Stimulated activated CD4-positive, alpha-beta T cell treated with anti-CD3 and anti-CD28 coated beads, Interleukin-1b, Interleukin-23, amount 100 ng/mL, for 1 hour (primary cell): ENCODE measurements at places on chromosomes 11 and 22.

DNA sequence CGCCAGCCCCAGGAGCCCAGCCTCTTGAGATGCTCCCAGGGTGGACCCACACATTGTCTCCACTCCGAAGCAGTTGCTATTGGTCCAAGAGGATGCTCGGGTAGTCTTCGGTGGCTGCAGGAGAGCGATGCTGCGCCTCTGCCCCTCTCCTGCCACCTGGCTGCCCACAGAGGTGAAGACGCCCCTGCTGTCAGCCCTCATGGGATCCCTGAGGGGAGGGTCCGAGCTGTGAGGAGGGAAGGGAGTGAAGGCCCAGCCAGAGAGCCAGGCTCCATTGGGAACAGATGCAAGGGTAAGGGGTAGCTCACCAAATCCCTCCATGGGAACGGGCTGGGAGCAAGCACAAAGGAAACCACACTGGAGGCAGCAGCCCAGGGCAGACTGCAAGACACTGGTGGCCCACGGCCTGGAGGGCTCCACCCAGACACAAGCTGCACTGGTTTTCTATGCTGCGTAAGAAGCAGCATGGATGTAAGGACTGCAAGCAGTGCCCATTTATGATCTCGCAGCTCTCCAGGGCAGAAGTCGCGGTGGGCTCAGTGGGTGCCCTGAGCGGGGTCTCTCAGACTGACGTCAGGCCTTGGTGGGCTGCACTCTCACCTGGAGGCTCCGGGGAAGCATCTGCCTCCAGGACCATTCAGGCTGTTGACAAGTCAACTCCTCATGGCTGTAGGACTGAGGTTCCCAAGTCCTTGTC, 15.7 kb downstream of the TSPAN32 start:
- no peak for DNase-seq

- no peak for DNase-seq
Observed at GRCh38 chr22:35904336-35904692, 124.3 kb downstream of the RBFOX2 start.

DNA sequence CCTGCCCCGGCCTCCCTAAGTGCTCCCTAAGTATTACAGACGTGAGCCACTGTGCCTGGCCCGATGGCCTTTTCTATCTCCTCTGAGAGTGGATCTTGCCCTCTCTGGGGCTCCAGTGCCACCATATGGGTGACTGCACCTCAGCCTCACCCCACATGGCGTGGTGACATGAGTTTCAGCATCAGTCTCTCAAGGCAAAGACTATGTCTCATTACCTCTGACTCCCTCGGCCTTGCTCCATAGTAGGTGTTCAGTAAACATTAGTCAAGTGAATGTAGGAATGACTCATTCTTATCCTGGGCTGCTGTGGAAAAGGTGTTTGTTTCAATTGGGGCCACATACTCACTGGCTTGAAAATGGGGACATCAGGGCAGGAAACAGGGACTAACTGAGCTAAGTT, 168.8 kb downstream of the GRIK4 start:
- DNase-seq: no peak

DNA sequence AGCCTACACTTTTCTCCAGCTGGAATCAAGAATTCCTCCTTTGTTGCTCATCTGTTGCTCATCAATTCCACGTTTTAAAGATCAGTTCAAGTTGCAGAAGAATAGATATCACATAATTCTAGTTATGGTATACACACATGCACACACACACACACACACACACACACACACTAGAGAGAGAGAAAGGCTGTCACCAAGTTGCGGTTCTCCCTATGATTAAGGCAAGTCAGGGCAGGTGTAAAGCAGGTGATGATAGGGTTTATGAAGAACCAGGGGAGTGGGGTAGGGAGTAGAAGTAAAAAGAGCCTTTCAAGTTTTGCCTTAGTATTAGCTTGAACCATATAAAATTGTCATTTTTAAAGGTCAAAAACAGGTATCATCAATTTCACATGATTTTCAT, 31.7 kb upstream of the TMPRSS4 start:
- no peak for DNase-seq

- DNase-seq: no peak
Observed at GRCh38 chr11:70491696-70492472, 93.6 kb downstream of the CTTN start.

GRCh38 chr11:15258433-15259165, 143.9 kb downstream of the INSC start:
- no peak for DNase-seq

- no peak for DNase-seq
Observed at GRCh38 chr11:48013269-48013901, 33.0 kb downstream of the PTPRJ start.

DNA sequence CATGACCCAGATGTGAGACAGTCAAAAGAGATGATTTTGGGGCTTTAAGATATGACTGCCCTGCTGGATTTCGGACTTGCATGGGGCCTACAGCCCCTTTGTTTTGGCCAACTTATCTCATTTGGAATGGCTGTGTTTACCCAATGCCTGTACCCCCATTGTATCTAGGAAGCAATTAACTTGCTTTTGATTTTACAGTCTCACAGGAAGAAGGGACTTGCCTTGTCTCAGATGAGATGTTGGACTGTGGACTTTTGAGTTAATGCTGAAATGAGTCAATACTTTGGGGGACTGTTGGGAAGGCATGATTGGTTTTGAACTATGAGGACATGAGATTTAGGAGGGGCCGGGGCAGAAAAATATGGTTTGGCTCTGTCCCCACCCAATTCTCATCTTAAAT, 88.4 kb downstream of the RSF1 start:
- no peak for DNase-seq

GRCh38 chr11:125990244-125990643, 44.4 kb downstream of the VSIG10L2 start:
- no peak for DNase-seq

- no peak for DNase-seq
Observed at GRCh38 chr22:19494676-19495173, 15.0 kb downstream of the CDC45 start.

DNA sequence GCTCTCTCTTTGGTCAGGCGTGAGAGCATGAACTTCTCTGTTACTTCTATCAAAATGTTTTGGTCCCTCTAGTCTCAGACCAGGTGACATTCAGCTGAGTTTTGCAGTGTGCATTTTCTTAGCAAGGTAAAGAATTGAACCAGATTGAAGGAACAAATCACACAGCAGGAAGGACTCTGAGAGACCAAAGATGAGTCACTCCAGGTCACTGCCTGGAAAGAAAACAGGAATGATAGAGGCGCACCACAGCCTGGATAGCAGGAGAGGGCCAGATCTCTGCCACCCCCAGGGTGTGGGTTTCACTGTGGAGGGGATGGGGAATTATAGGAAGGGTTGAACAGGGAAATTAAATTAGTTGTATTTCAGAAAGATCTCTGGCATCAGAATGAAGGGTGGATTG, 788.3 kb downstream of the NTM start:
- DNase-seq: no peak

DNA sequence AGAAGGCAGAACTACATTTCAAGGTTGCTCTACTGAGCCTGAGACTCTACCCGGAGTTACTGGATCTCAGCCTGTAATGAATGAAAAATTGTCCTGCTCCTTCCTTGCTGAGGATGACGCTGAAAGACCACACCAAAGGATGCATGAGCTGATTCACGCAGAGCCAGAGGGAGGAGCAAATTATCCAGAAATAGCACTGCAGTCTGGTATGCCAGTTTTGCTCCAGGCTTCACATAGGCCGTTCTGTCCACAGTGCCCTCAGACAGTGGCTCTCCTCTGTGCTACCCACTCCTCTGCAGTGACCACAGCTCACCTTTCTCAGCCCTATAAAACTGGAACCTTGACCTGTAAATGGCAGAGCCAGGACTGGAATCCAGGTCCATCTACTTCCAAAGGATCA, 79.3 kb upstream of the GALNT18 start:
- DNase-seq: no peak

- DNase-seq: no peak
Observed at GRCh38 chr11:2305788-2306451, 4.1 kb downstream of the TSPAN32 start.

DNA sequence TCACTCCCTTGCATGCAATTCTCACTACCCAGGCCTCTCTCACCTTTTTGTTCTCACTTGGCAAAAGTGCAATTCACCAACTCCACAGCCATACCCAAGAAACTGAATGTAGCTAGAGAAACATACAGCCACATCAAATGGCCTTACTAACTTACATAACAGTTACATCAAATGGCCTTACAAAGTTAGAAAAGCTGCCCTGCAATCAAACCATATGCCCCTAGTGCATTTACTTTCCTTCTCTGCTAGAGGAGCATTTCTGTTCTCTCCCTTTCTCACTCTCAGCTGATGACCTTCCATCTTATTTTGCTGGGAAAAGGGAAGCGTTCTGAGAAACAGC, 10.3 kb downstream of the PRCP start:
- no peak for DNase-seq

- DNase-seq: no peak
Observed at GRCh38 chr22:48100685-48101417, 1338.4 kb downstream of the TBC1D22A start.

DNA sequence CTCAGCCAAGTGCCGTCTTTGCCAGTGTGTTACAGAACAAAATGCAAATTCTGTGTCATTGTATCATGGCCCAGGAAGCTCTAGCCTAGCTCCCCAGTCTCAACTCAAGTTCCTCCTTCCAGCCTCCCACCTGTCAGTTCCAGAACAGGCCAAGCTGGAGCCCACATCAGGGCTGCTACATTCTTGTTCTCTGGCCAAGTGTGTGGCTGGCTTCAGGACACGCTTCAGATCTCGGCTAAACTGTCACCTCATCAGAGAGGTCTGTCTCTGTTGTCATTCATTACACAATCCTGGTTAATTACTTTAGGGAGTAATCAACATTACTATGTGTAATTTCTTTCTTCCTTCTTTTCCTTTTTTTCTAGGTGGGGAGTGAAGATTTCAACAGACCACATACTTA, 347.0 kb upstream of the SYN3 start:
- no peak for DNase-seq

DNA sequence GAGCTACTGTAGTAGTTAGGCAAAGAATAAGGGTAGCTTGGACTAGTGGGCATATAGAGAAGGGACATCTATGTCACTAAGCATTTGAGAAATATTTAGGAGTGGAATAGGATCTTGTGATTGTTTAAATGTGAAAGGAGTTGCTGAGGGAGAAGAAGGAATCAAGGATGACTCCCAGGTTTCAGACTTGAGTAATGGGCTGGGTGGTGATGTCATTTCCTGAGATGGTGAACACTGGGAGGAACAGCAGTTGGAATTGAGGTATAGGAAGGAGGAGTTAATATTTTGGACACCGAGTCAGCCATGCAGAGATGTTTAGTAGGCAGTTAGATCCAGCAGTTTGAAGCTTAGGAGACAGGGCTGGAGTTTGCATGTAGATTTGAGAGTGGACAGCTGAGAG, 40.1 kb downstream of the REXO2 start:
- no peak for DNase-seq

GRCh38 chr11:118216621-118217481, 8.0 kb downstream of the JAML start:
- DNase-seq: no peak

- no peak for DNase-seq
Observed at GRCh38 chr22:35377735-35378134, 3.2 kb upstream of the HMOX1 start.

DNA sequence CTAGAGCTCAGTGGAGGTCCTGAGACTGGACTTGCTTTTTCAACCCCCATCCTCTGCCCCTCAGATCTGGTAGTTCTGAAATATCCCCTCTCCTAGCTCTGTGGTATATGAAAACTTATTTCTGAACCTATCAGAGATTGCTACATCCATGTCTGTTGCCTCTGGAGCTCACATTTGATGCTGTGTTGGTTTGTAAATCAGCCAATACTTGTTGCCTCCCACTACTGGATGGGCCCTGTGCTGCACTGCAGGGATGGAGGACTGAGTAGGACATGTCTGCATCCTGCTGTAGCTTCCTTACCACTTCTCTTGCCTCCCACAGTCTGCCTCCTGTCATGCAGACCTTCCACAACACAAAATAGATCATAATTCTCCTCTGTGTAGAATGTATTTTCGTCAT, 5.2 kb downstream of the OLFML1 start:
- no peak for DNase-seq

DNA sequence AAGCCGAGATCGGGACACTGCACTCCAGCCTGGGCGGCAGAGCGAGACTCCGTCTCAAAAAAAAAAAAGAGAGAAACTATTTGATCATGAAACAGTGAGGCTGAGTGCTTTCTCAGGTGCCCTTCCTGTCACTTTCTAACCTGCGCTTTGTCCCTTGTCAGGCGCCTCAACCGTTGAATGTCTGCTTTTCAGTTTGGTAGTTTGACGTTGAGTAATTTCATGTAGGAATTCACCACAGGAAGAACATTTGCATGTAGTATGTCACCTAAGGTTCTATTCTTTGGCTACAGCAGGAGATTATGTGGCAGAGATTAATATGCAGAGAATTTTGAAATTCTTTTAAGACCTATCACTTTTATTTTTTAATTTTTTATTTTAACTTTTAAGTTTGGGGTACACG, 57.2 kb downstream of the PPFIA1 start:
- DNase-seq: no peak

DNA sequence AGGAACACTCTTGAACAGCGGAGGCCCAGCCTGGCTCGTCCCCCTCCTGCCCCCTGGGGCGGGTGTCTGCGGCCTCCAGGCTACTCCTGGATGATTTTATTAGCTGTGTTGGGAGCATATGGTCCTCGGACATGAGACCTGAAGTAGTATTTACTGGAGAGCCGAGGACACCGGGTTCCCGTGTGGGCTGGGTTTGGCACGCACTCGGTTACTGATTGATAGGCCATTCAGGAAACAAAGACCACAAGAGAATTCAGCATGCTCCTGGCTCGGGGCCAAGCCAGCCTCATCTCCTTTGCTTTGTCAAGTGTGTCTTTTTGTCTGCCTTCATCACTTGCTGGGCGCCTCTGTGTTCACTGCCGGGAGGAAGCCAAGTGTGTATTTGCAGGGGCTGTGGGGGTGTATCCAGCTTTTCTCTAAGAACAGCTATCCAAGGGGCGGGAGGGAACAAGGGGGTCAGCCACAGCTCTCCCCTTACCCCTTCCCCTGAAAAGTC, 9.7 kb downstream of the FXYD2 start:
- no peak for DNase-seq

GRCh38 chr11:122343210-122343609, 227.2 kb upstream of the BLID start:
- no peak for DNase-seq

DNA sequence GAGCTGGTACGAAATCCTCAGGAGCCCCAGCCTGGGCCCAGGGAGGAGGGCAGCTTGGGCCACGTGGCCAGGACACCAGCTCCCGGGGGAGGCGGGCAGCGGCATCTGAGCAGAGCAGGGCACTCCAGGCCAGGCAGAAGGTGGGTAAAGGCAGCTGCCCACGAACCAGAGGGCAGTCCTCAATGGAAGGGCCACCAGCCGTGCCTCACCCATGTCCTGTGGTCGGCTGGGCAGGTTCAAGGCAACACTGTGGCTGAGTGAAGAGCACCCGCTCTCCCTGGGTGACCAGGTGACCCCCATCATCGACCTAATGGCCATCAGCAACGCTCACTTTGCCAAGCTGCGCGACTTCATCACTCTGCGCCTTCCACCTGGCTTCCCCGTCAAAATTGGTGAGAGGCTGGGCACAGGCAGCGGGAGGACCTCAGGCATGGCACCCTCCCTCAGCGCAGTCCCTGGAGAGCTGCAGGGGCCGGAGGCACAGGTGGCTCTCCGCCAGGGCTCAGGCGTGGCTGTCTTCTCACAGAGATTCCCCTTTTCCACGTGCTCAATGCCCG, 2.5 kb upstream of the SSH3 start:
- DNase-seq: no peak
